ENCODE measurements at places on chromosomes 4 and X. TPM values are rescaled to one million over a fixed set of nuclear protein-coding genes. Genes with fewer than 3 reads are reported as not detected.

The LNX1 gene
- total RNA-seq = 4.0 TPM

The MED28 gene
- 6.2 TPM for total RNA-seq

The KLHL13 gene
- 7.0 TPM for total RNA-seq

The VSIG1 gene
- total RNA-seq = 2.9 TPM

The DGKK gene
- total RNA-seq = not detected

The GUCY1A1 gene
- 37.1 TPM for total RNA-seq

The USP17L12 gene
- total RNA-seq = not detected

The FRG1 gene
- 1.2 TPM for total RNA-seq

The GPR50 gene
- not detected for total RNA-seq

The HTATSF1 gene
- total RNA-seq = 3.7 TPM

The CT45A3 gene
- not detected for total RNA-seq

The ZMAT1 gene
- 0.96 TPM for total RNA-seq

The TMEM131L gene
- total RNA-seq = 6.9 TPM

The RHOXF2 gene
- total RNA-seq = not detected

The RBM47 gene
- 7.1 TPM for total RNA-seq

The NEIL3 gene
- not detected for total RNA-seq
